ENCODE measurements at places on chromosomes 7 and 10.

DNA sequence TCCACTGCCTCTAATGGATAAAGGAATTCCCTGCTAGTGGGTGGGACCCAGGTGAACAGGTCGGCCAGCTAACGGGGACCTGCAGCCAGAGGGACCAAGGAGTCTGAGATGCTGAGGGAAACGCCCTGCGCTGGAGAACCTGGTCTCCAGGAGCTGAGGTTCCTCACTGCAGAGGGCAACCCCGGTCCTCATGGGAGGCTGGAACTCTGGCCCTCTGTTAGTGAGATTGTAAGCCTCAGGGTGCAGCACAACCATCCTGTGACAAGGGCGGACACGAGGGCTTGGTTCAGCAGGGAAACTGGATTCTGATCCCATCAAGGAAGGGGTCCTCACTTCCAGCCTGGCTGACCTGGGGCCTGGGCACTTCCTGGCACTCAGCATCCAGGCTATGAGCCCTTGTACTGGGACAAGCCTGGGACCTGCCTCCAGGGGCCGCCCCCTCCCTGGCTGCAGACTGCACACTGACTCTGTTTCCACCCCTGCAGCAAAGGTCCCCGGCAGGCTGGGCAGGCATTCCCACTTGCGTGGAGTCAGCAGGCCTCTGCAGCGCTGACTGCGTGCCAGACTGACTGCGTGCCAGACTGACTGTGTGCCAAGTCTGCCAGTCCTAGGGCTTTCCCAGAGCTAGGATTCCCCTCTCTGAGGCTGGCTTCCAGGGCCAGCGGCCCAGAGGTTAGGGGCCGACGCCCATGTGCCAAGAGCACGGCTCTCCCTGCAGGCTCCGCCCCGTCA lies 143.2 kb downstream of the MAPK8 start:
- no peak for DNase-seq

- DNase-seq, result no peak
Measured at GRCh38 chr7:143199040-143199439, 15.8 kb downstream of the TAS2R39 start.

DNA sequence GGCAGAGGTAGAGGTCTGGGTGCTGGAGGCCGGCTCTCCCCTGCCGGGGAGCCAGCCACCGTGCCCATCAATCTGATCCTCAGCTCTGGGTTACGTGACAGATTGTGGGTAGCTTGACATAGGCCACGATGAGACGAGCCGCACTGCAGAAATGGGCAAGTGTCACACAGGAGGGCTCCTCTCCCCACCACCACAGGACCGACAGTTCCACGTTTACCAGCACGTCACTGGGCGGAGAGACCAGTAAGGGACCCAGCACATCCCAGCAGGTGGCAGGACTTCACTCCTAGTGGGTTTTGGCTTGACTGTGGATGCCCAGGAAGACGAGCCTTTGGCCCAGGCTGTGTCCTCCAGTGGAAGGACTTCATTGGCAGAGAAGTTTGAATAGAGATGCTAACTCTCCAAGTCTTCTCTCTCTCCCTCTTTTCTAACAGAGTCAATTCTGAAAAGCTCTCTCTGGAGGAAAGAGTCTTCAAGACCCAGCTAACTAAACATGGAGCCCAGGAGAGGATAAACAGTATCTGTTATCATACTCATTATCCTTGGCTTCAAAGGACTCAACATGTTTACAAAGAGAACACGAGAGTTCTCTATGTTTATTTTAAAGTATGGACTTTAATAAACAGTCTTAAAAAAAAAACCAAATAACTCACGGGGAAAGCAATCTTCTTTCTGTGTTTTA lies 129.3 kb upstream of the JCAD start:
- DNase-seq, result no peak

DNA sequence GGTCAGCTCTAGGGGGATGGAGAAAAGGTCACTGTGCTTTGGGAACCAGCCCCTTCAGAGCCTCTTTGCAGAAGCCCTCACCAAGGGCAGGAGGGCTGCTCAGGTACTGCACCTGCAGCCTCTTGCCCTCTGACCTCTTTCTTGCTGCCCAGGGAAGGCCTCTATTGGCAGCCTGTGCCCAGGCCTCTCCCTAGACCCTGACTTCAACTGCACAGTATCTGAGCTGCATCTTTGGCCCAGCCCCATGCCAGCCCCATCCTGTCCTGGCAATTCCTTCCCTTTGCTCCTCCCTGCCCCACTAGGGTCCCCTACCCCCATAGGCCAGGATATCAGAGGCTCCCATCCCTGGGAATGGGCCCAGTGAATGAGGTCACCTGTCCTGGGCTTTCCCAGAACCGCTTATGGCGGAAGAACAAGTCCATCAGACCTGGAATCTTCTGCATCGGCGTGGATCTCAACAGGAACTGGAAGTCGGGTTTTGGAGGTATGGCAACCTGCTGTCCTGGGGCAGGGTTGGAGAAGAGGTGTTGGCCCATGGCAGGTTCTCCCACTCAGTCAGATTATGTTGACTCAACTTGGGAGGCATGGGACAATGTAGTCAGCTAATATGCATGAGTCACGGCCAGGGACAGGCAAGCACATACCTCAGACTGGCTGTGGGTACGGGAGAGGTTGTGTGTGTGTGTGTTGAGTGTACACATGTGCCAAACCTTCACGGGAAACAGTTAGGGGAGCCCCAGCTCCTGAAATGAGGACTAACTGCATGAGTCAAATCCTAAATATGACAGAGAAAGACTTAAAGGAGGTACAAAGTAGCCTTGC lies 17.1 kb upstream of the CPA1 start:
- DNase-seq, result no peak

DNA sequence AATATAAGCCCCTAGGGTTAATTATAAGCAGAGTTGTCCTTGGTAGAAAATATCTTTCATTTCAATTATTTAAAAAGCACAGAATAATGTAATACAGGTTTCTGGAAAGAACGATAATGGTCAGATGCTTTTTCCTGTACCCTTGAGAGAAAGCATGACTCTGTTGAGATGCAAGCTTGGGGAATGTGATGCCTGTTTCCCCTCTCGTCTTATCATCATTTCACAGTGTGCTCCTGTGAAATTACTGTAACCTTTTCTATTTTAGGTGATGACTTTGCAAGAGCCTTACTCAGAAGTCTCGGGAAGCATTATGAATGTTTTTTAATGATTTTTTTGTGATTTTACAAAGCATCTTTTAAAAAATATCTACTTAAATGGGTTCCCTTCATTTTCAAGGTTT lies 243.0 kb downstream of the POLR1F start:
- DNase-seq, result no peak

GRCh38 chr10:49025347-49025983 lies 85.8 kb upstream of the LRRC18 start:
- DNase-seq, result no peak

- no peak for DNase-seq
Measured at GRCh38 chr7:141928845-141929195, 12.6 kb downstream of the OR9A4 start.

DNA sequence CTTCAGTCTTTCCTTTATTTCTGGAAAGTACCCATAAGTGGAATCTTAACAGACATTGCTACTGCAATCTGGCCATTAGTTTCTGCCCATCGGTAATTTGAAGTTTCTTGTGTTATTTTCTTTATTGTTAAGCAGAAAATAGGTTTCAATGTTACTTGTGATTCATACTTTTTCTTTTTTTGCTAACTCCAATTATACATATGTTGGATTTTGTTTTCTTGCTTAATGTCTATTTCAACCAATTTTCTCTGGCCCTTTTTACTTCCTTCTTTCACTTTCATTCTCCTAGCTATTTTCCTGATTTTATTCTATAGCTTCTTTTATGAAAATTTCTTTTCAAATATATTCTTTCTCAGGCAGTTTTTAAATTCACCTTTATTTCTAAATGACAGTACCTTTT lies 457.4 kb downstream of the TCERG1L start:
- DNase-seq, result no peak

DNA sequence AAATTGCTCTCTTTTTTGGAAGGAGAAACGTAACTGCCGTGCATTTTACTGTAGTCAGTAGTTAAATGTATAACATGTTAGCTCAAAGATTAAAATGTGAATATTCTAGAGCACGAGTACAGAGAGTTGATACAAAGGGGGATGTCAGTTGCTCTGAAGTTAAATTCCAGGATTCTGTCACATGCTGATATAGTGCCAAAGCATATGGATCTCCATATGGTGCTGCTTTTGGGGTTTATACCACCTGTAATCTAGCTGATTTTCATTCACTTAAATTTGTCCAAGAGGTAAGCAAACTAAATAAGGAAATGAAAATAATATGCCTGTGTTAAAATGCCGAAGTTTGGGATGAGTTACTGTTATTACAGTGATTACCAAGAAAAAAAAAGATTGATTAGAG lies 298.6 kb downstream of the EXOC4 start:
- DNase-seq, result no peak

DNA sequence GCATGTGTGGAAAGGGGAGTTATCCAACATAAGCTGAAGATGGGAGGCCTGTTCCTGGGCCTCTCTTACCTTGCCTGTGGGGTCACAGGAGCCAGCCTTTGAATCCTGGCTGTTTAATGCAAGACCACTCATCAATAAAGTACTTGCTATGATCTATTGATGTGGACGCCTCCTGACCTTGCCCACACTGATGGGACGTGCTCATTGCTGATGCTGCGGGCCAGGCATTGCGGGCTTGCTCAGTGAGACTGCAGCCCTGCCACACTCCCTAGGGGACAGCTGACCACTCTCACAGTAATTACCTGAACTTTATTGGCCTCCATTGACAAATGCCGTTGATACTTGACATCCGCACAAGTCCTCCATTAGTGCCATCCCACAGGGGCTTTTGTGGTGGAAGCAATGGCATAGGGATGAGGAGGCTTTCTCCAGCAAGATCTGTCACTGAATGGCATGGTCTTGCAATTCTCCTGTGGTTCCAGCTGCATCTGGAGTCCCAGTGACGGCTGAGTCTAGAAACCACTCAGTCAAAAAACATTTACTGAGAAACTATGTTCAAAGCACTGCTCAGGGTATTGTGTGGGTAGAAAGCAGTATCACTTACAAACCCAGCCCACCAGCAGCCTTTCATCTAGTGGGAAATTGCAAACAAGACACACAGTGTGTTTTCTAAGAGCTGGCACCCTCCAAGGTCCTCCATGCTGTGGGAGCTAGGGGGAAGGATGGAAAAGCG lies 135.1 kb upstream of the YAE1 start:
- no peak for DNase-seq

DNA sequence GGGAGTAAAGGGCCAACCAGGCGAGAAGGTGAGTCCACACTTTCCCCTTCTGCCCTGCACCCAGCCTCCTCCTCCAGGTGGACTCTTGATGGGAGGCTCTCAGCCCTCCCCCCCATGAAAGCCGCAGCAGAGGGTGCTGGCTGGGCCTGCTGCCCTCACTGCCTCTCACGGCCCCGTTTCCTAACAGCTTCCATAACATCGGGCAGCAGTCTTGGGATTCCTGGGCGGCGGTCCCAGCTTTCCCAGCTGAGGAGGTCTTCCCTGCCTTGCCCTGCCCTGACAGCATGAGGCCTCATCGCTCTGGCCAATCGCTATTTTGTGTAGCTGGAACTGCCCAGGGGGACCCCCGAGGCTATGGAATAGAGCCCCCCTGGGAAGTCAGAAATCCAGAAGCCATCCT lies 76.3 kb downstream of the COL13A1 start:
- no peak for DNase-seq

DNA sequence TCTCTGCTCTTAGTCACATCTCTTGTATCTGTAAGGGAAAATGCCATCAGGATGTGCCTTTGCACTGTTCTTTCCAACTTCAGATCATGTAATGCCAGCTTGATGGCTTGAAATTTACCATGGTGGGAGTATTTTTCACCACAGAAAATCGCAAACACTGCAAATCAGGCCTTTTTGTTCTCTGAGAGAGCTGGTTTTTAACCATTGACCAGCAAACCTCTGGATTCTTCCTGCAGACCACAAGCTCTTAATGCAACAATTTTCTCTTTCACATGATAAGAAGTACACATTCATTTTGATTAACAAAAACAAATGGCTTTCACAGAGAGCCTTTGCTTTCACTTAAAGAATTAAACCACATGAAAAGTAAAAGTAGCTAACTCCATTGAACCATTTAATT lies 145.4 kb upstream of the NEBL start:
- DNase-seq, result no peak

DNA sequence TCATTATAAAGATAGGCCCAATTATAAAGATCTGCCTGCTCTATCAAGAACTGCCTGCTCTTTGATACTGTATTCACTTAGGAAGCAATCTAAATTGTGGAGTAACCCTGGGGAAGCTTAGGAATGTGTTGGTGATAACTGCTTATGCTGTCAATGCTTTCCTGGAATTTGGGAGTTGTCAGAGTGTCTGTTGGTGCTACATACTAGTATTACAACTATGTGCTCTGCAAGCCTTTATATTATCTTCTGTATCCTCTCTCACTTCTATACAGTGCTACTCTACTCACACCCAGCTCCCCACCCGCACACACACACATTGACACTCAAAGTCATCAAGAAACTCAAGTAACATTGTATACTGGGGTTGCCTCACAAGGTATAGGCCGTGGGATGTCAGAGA lies 6.1 kb downstream of the ZNF277 start:
- DNase-seq, result no peak

- DNase-seq, result no peak
Measured at GRCh38 chr7:137160236-137160635, 183.3 kb downstream of the PTN start.

DNA sequence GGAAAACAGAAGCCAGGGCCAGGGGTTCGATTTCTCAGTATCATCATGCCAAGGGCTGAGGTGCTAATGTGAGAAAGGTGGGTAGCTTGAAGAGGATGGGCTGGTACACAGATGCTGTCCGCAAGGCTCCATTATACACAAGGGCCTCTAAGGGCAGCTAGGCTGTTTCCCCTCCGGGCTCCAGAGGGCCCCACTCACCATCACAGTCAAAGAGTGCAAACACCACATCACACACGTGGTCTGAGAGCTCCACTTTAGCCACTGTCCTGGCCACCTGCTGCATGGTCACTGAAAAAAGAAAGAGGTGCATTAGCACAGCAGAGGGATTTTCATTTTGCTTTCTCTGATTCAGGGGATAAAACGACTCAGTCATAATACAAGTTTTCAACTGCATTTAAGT lies 20.9 kb upstream of the DNAJB12 start:
- DNase-seq, result no peak

DNA sequence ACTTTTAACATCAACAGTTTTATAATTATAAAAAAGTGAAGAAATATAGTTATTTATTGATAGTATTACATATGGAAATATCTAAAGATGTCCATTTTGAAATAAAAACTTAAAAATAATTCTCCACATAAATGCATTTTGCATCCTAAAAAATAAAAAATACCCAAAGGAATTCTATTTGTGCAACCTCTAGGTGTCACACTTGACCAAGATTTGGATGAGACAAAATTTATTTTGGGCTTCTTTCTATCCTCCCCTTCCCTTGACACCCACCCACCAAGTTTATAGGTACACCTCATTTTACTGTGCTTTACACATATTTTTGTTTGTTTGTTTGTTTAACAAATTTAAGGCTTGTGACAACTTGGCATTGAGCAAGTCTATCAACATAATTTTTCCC lies 3.3 kb upstream of the THSD7A start:
- no peak for DNase-seq

GRCh38 chr10:11353006-11353896 lies 258.2 kb downstream of the USP6NL start:
- no peak for DNase-seq

- DNase-seq, result no peak
Measured at GRCh38 chr10:19845503-19846368, 29.5 kb downstream of the PLXDC2 start.
